Breast epithelium (tissue), 4 donors: ENCODE measurements at places on chromosomes 2 and 18. TPM values are rescaled to one million over a fixed set of nuclear protein-coding genes. Genes with fewer than 3 reads are reported as not detected.

CYRIA gene
- total RNA-seq, result 12.5 TPM

ZNF516 gene
- total RNA-seq, result 12.0 TPM

DOK6 gene
- 1.3 TPM for total RNA-seq

FOXD4L1 gene
- 0.44 TPM for total RNA-seq

GAREM2 gene
- total RNA-seq, result 2.0 TPM

DIS3L2 gene
- total RNA-seq, result 19.2 TPM

CYTIP gene
- 11.5 TPM for total RNA-seq

LAMA1 gene
- 14.7 TPM for total RNA-seq

DDX1 gene
- 71.0 TPM for total RNA-seq

QPCT gene
- total RNA-seq, result 12.5 TPM

SLC16A14 gene
- total RNA-seq, result 1.9 TPM

GPR45 gene
- not detected for total RNA-seq

HOXD10 gene
- 5.2 TPM for total RNA-seq

HOXD8 gene
- total RNA-seq, result 36.1 TPM

DNA sequence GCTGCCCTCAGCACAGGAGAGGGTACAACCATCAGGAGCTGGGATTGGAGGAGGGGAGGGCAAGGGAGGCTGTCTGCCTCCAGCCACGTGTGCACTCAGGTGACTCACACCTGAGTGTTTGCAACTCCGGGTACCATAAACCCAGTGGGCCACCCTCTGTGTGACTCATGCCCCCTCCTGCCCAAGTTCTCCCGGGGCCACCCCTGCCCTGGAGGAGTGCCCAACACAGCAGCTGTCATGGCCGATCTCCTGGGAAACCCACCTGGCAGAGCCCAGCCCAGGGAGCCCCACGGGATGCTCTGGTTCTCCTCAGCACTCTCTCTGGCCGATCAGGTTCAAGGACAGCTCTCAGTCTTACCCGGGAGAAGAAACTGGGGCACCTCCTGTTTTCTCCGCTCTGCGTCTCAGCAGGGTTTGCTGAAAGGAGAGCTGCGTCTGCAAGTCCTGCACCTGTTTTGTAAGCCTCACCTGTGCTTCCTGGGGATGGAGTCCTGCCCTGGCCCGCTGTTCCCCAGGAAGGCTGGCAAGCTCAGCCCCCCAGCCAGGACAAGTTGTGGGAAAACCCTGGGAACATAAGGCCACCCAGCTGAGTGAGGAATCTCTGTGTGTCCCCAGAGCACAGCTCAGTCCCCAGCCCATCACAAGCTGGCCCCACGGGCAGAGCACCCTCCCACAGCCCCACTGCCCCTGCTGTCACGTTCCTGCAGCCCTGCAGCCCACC is 44.0 kb upstream of the UBE2F start:
- peak overlapping the region; percentile 77 for H3K27ac ChIP-seq
- DNase-seq, result no peak
- H3K4me3 ChIP-seq, result peak overlapping the region; percentile 32
- H3K4me1 ChIP-seq, result no peaks in the 10 kb centered on the region
- no peaks in the 10 kb centered on the region for H3K27me3 ChIP-seq
- H3K36me3 ChIP-seq, result no peaks in the 10 kb centered on the region

DNA sequence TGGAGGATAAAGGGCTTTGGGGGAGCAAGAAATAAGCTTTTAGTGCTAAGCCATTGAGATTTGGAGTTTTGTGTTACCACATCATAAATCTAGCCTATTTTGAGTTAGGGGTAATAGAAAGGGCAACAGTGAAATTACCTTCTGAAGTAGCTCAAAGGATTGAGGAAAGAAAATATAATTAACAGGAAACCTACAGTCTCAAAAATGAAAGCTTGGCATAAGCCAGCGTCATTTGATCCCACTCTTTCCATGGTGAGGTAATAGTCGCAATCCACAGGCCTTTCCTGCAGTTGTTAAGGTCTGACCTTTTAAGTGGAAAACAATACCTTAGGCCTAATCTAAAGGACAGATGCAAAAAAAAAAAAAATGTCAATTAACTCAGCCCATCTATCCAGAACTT is 182.7 kb downstream of the UXS1 start:
- no peaks in the 10 kb centered on the region for H3K27me3 ChIP-seq
- DNase-seq, result no peak
- no peaks in the 10 kb centered on the region for H3K36me3 ChIP-seq
- no peak overlapping the region for H3K27ac ChIP-seq

GRCh38 chr2:203908066-203908796 is 28.3 kb upstream of the ICOS start:
- no peak for DNase-seq
- no peaks in the 10 kb centered on the region for H3K4me1 ChIP-seq
- no peaks in the 10 kb centered on the region for H3K27me3 ChIP-seq

DNA sequence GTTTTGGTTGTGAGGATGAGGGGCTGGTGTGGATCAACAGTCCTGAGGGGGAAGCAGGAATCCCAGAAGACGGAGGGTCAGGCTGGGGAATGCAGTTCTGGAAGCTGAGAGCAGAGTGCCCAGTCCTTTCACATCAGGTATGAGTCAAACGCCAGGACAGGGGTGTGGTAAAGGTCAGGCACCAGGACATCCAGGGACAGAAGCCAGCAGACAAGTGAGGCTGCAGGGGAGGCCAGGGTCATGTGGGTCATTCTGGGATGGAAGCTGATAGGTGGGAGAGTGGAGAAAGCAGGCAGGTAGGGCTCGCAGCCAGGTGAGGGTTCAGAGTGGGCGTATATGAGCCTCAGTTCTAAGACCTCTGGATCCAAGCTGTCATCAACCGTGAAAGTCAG is 12.8 kb upstream of the GNLY start:
- H3K4me1 ChIP-seq, result peaks cover 5% of the 10 kb centered on the region
- peak overlapping the region; percentile 54 for H3K27ac ChIP-seq
- no peaks in the 10 kb centered on the region for H3K27me3 ChIP-seq
- no peak for DNase-seq
- H3K4me3 ChIP-seq, result no peak overlapping the region
- no peaks in the 10 kb centered on the region for H3K36me3 ChIP-seq

DNA sequence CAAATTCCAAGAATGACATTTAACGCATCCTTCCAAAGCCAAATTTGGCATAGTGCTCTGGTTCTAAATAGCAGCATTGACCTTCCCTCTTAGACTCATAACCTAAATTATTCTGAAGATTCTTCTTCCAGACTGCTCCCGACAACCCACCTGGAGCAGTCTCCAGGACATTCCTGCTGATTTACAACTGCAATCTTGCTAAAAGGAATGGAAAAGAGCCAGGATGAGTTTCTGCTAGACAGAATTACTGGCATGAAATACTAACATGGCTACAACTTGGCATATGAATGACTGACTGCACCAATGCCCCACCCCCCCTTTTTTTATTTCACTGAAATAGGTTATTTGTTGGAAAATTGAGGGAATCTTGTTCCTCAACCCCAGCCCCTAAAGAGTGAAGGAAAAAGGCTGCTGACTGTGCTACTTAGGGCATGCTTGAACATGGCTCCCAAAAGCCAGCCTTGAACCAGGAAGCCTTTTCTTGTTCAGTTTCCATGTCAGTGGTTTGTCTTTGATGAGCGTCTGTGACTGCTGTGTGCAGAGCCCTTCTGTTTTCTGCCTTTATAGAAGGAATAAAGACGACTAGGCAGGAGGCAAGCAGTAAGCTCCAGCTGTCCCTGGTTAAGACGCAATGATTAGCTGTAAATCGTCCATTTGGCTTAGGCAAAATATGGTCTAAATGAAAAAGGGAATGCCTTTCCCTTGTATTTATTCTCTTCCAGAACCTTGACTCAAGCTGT is 47.4 kb upstream of the ITGB6 start:
- no peak overlapping the region for H3K27ac ChIP-seq
- no peaks in the 10 kb centered on the region for H3K36me3 ChIP-seq
- H3K4me3 ChIP-seq, result no peak overlapping the region
- no peaks in the 10 kb centered on the region for H3K27me3 ChIP-seq

- no peaks in the 10 kb centered on the region for H3K27me3 ChIP-seq
- no peaks in the 10 kb centered on the region for H3K4me1 ChIP-seq
- no peak for DNase-seq
- H3K36me3 ChIP-seq, result no peaks in the 10 kb centered on the region
Observed at GRCh38 chr18:475202-476031, 25.1 kb downstream of the COLEC12 start.

DNA sequence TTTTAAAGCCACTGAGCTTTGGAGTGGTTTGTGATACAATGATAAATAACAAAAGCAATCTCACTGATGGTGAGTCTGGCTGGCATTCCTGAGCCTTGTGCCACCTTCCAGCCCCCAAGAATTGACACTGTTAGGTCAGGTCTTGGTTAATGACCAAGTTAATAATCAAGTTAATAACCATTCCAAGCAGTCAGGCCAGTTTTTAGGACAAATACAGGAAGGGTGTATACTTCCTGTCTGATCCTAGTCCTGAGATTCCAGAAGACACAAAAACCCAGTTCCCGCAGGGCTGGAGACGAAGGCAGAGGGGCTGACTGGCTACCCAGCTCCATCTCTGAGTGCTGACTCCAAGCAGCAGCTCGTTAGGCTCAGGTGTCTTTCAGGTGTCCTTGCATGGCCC is 74.6 kb upstream of the LAPTM4A start:
- H3K36me3 ChIP-seq, result no peaks in the 10 kb centered on the region
- H3K27ac ChIP-seq, result no peak overlapping the region
- H3K4me3 ChIP-seq, result no peak overlapping the region

DNA sequence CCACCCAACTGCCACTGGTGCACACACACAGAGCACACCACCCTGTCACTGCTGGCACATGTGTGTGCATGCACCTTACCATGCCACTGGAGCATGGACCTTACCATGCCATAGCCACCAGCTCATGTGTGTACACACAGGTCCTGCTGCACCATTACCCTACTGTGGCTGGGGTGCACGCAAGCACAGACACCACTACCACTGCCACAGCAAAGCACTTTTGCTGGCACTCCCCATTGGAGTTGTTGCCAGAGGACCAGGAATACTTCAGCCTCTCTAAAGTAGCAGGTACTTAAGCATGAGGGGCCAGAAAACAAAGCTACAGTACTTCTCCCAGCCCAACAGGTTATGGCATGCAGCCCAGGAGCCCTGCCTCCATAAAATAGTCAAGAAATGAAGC is 404.8 kb downstream of the MBD2 start:
- no peaks in the 10 kb centered on the region for H3K27me3 ChIP-seq
- H3K4me3 ChIP-seq, result no peak overlapping the region
- H3K36me3 ChIP-seq, result no peaks in the 10 kb centered on the region
- H3K4me1 ChIP-seq, result no peaks in the 10 kb centered on the region
- no peak for DNase-seq
- no peak overlapping the region for H3K27ac ChIP-seq

DNA sequence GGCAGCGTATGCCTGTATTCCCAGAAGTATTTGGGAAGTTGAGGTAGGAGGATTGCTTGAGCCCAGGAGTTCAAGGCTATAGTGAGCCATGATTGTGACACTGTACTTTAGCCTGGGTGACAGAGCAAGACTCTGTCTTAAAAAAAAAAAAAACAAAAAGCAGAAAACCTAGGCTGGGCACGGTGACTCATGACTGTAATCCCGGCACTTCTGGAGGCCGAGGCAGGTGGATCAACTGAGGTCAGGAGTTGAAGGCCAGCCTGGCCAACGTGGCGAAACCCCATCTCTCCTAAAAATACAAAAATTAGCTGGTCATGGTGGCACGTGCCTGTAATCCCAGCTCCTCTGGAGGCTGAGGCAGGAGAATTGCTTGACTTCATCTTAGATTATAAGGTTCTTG is 46.4 kb downstream of the MTA3 start:
- H3K27ac ChIP-seq, result no peak overlapping the region
- no peaks in the 10 kb centered on the region for H3K27me3 ChIP-seq
- no peak for DNase-seq

GRCh38 chr2:130759906-130760753 is 4.8 kb downstream of the AMER3 start:
- no peak for DNase-seq
- H3K36me3 ChIP-seq, result no peaks in the 10 kb centered on the region
- no peak overlapping the region for H3K27ac ChIP-seq

DNA sequence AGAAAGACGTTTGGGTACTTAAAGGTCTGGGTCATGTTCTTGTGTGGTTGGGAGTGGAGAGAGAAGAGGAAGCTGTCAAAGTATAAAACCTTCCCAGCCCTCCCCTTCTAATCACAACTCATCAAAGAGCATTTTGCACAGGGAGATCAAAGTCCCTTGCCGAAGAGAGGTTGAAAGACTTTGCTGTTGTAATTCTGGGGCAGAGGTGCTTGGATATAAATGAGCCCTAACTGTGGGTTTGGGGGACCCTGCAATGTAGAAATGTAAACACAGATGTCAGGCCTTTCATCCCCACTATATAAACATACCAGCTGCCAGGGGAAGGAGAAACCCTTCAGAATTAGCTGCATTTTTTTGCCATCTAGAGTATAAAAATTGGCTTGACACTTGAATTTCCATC is 182.1 kb downstream of the ETAA1 start:
- no peak for DNase-seq
- no peak overlapping the region for H3K27ac ChIP-seq
- H3K4me3 ChIP-seq, result no peak overlapping the region
- H3K27me3 ChIP-seq, result no peaks in the 10 kb centered on the region
- no peaks in the 10 kb centered on the region for H3K4me1 ChIP-seq

- H3K27ac ChIP-seq, result no peak overlapping the region
- H3K27me3 ChIP-seq, result no peaks in the 10 kb centered on the region
- DNase-seq, result no peak
- H3K36me3 ChIP-seq, result no peaks in the 10 kb centered on the region
- no peak overlapping the region for H3K4me3 ChIP-seq
Observed at GRCh38 chr2:202122980-202123720, 50.1 kb downstream of the KIAA2012 start.

DNA sequence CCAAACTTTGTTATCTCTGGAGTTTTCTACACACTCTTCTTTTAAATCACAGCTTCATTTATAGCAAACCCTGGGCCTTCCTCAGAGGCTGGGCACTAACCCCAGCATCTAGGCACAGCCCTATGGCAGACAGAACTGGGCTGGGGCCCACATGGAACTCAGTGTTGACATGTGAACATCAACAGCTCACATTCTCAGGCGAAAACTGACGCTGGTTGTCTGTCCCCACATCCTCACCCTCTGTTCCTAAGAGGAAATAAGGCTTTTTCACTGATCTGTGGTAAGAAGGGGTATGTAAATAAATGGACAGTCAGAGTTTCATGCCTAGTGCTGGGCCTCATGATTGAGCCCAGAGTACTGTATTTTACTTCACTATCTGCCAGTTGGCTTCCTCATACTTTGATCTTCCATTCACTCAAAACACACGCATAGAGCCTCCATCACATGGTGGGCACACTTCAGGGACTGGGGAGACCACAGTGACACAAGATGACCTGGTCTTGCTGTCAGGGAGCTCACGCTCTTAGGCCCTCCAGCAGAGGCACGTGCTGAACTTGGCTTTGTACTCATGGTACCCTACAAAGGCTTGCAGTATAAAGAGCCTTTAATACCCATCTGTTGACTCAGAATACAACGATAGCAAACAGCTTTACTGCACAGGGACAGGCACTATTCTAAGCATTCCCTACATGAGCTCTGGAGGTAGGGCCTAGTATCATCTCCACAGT is 43.0 kb downstream of the EFEMP1 start:
- H3K27me3 ChIP-seq, result no peaks in the 10 kb centered on the region
- H3K36me3 ChIP-seq, result peaks cover 3% of the 10 kb centered on the region
- H3K4me1 ChIP-seq, result no peaks in the 10 kb centered on the region
- H3K4me3 ChIP-seq, result no peak overlapping the region
- H3K27ac ChIP-seq, result peak overlapping the region; percentile 45

- no peaks in the 10 kb centered on the region for H3K36me3 ChIP-seq
- no peak overlapping the region for H3K27ac ChIP-seq
- H3K4me3 ChIP-seq, result no peak overlapping the region
- no peak for DNase-seq
- no peaks in the 10 kb centered on the region for H3K4me1 ChIP-seq
- H3K27me3 ChIP-seq, result no peaks in the 10 kb centered on the region
Observed at GRCh38 chr2:242034996-242035814, 165.7 kb downstream of the RTP5 start.
